GM12878 (cell line): ENCODE measurements at places on chromosomes 5 and 9. TPM values are rescaled to one million over a fixed set of nuclear protein-coding genes. Genes with fewer than 3 reads are reported as not detected.

Gene STING1
- 49.6 and 53.3 TPM in 2 replicates for total RNA-seq

Gene KIF24
- 5.2 and 5.3 TPM in 2 replicates for total RNA-seq

Gene PCDHGB2
- 0.16 and 0.38 TPM in 2 replicates for total RNA-seq

Gene LPCAT1
- total RNA-seq: 109 TPM in 2 replicates

Gene CDKN2B-AS1
- total RNA-seq: 0.98 and 1.3 TPM in 2 replicates

Gene CHSY3
- total RNA-seq: not detected in 2 replicates

Gene CCNB1
- total RNA-seq: 148 and 160 TPM in 2 replicates

Gene CATSPER3
- 0.18 TPM in 1 of 2 replicates, not detected in the other for total RNA-seq

Gene LMX1B
- 0.03 TPM in 1 of 2 replicates, not detected in the other for total RNA-seq

Gene EGFLAM
- total RNA-seq: not detected in 2 replicates

Gene TRIM7
- total RNA-seq: 0.38 and 0.96 TPM in 2 replicates

Gene DTWD2
- 6.3 and 6.5 TPM in 2 replicates for total RNA-seq

DNA sequence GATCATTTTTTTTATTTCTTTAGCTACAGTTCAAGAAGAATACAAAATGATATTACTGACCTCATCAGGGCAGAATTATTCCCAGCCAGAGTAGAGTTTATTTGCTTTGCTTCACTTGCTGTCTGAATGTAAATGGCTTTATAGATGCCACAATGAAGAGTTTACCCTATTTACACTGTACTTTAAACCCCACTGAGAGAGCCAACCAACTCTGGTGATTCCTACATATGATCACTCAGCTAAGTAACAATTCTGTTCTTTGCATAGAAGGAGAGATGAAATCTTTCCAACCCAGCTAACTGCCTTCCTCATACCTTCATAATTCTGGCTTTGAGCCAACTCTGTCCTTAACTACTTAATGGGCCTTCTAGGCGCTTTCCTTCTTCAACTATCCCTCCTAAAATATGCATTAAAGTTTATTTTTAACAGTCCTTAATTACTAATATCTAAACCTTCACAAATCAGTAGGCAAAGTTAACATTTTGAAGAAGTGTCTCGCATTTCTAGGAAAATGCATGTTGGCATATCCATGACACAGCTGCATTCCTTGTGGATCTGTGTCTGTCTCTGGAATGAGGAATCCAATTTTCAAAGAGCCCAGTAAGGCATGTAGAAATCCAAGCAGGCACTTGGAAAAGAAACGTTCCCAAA lies 284.8 kb upstream of the GRAMD2B start:
- no peak for DNase-seq

GRCh38 chr9:78928625-78929405 lies 631.9 kb downstream of the PSAT1 start:
- no peak for DNase-seq

- no peak for DNase-seq
Observed at GRCh38 chr5:124373883-124374282, 372.6 kb downstream of the ZNF608 start.

DNA sequence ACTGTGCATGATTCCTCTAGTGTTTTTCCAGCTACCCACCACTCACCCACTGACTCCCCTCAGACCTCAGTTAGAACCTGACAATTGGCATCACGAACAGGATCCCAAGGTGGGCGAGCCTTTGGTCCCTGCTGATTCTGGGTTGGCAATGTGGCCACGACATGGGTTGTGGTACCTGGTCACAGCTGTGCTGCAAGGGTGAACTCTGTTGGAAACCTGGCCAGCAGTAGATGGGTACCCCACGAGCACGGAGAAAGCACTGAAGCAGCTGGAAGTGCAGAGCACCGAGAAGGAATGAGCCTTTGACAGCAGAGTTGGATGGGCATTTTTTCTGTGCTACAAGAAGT lies 180.1 kb downstream of the PDE4D start:
- no peak for DNase-seq

DNA sequence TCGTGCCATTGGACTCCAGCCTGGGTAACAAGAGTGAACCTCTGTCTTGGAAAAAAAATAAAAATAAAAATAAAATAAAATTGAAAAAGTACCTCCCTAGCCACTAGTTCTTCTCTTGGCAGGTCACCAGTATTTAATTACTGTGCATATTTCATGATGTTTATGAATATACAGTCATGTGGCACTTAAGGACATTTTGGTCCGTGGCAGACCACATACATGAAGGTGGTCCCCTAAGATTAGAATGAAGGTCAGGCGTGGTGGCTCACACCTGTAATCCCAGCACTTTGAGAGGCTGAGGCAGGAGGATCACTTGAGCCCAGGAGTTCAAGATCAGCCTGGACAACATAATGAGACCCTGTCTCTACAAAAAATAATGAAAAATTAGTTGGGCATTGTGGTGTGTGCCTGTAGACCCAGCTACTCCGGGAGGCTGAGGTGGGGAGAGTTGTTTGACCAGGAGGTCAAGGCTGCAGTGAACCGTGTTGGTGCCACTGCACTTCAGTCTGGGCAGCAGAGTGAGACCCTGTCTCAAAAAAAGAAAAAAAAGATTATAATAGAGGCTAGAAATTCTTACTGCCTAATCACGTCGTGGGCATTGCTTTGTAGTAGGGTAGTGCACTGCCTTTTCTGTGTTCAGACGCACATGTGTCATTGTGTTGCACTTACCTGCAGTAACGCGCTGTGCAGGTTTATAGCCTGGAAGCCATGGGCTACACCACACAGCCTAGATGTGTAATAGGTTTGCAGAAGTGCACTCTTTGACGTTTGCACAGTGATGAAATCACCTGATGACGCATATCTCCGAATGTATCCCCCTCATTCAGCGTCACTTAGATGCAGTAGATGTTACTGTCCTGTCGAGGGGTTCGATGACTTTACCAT lies 12.8 kb downstream of the EHMT1 start:
- DNase-seq: no peak

DNA sequence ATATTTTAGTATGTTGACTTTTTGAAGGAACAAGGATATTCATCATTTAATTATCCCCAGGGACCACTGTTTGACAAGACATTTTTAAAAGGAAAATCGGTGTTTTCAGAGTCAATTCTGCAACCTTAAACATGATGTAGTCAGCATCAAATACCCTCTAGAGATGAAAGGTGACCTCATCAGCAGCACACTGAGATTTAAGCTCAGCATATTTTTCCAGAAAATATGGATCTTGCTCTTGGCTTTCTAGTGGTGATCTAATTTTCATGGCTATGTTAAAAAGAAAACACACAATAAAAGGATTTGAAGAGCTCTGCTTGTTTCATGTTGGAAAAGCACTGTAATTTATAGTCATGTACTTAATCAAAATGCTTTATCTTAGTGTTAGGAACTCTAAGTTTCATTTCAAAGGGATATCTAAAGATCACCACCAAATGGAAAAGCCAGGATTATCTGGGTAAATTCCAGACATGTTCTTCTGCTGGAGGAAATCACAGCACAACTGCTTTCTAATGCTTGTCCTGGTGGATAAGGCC lies 487.2 kb downstream of the ENC1 start:
- no peak for DNase-seq

- no peak for DNase-seq
Observed at GRCh38 chr5:172436078-172436878, 18.0 kb downstream of the SH3PXD2B start.

- DNase-seq: no peak
Observed at GRCh38 chr5:72653586-72653985, 146.4 kb upstream of the ZNF366 start.

GRCh38 chr9:26650325-26650724 lies 242.3 kb downstream of the CAAP1 start:
- DNase-seq: no peak

DNA sequence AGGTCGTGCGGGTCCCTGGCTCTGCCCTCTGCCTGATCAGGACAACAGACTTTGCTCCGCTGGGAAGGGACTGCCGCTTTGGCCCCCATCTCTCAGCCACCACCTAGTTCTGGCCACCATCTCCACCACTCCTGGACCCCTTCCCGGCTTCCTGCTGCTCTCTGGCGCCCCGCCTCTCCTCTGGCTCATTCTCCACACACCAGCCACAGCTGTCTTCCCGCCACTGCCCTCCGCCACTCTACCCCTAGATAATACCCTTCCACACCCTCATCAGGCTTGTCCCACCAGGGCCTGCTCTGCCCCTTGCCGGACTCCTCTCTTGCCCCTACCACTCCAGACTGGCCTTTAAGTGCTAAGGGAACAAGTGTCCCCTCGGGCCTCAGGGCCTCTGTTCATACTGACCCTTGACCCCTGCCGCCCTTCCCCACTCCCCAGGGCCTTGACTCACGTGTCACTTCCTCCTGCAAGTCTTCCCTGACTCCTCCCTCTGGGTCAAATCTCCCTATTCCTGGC lies 3.0 kb upstream of the CDX1 start:
- no peak for DNase-seq

GRCh38 chr5:11069041-11069440 lies 308.0 kb upstream of the DAP start:
- DNase-seq: no peak

DNA sequence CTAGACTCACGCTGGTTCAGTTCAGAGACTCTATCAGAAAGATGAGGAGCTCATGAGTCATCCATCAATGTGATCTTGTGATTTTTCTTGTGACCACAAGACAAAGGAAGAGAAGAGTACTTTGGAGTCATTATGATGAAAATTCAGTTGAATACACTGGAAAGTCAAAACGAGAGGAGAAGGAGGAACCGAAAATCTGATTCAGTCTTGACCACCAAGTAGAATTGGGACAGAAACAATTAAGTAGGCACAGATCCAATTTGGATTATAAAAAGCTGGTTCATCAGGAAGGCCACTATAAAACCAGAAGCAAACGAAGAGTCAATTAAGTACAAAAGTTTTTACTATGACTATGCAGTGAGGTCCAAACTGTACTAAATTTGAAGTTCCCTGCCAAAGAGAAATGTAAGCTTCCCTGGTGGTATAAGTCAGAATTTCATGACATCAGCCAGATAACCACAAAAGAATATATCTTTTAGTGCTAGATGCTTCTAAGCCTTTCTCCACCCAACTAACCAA lies 90.9 kb downstream of the THBS4 start:
- DNase-seq: peak; percentile 93

DNA sequence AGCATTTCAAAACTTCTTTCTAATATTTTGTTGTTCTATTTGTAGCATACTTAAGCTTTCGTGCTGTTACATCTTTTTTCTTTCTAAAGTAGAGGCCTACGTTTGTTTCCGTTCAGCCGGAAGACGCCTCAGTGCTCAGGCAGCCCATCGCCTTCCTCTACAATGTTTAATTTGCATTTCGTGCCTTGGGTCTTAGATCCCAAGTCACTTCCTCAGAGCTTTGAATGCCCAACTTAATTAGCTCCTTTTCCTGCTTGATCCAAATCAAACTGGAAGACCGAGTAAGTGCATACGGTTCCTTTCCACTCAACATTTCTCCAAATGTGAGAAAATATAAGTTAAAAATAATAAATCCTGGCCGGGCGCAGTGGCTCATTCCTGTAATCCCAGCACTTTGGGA lies 43.2 kb downstream of the MRPL36 start:
- no peak for DNase-seq

- no peak for DNase-seq
Observed at GRCh38 chr9:125280945-125281344, 19.3 kb downstream of the GAPVD1 start.

- DNase-seq: peak; percentile 11
Observed at GRCh38 chr5:144333336-144333920, 162.8 kb downstream of the KCTD16 start.

DNA sequence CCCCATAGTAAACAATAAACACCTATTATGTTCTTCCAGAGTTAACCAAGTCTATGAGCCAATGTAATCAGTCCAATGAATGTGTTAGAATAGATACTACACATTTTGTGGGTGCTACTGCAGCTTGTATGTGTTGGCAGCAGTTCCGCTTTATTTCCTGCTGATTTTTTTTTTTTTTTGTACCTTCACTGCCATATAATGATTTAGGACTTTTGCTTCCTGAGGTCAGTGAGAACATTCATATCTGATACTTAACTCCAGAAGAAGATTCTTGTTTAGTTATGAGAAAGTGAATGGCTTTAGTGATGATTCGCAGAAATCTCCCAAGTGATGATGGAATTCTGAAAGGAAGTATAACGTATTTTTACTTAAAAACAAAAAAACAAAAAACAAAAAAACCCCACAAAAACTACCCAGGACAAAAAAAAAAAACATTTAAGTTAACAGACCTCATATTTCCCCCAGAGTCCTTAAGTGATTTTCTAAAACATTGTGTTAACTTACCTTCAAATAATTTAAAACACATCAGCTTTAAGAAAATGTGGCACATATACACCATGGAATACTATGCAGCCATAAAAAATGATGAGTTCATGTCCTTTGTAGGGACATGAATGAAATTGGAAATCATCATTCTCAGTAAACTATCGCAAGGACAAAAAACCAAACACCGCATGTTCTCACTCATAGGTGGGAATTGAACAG lies 24.7 kb upstream of the LMNB1 start:
- no peak for DNase-seq

DNA sequence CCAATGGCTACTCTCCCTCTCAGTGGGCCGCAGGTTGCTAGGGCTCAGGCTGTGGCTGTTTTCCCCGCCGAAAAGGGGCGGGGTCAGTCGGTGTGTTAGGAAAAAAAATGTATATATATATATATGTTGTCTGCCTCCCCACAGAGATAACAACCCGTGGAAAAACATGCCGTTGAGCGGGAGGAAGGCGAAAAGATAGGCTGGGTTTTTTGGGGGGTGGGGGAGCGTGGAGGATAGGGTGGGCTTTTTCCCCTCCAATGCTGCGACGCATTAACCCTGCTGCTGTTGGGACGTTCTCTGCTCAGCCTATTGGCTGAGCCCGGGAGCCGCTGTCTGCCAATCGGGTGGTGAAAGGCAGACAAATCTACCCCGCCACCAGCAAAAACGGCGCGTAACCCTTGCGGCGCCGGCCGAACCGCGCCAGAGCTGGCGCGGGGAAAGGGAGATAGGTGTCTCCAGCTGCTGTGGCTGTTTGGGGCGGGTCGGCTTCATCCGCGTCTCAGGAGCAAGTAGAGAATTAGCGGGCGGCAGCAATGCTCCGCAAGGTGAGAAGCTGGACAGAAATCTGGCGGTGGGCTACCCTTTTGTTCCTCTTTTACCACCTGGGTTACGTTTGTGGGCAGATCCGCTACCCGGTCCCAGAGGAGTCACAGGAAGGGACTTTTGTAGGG lies at the start of gene PCDHGC4:
Gene PCDHGC4, plus strand, starts transcription at position 390 of the 671 bp plus-strand sequence. Its CDS starts 144 bp downstream, at position 534.
- DNase-seq: no peak

GRCh38 chr9:81073821-81074220 lies 615.5 kb downstream of the TLE1 start:
- DNase-seq: no peak

DNA sequence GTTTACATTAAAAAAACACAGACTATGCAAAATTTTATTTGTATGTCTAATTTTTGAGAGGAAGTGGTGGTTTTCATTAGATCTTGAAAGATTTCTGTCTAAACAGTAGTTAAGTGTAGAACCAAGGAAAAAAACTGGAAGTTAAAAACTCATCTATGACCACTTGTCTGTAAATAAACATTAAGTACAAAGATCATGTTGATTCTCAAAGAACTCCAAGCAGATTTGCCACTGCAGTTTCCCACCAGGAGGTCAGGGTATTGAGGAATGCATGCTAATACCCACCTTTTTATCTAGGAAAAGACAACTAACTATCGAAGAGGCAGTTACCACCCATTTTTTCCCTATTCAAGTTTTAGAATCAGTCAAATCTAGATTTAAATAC lies 1.9 kb downstream of the STOM start:
- DNase-seq: no peak

- DNase-seq: no peak
Observed at GRCh38 chr5:110612794-110613247, 113.7 kb downstream of the TMEM232 start.
